Brain (organoid and tissue), 16 donors: ENCODE measurements at places on chromosomes 16 and 17.

DNA sequence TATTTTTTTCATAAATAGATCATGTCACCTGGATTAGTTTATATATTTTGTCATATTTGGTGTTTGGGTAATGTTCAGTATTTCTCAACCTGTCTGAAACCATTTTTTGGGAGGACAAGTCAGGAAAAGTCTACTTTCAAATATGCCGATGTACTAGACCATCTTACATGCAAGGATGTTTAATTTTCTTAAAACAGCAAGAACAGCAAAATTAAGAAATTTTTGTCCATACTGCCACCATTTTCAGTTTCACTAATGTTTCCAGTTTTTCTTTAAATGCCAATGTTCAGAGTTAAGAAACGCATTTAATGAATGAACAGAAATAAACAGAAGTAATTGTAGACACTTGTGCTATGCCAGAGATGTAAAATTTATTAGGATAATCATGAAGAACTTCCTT, 880 bp downstream of the KRTAP3-3 start:
- DNase-seq, result no peak

- DNase-seq, result no peak
These were observed 24.4 kb upstream of the EFCAB13 start for GRCh38 chr17:47299239-47299910.

DNA sequence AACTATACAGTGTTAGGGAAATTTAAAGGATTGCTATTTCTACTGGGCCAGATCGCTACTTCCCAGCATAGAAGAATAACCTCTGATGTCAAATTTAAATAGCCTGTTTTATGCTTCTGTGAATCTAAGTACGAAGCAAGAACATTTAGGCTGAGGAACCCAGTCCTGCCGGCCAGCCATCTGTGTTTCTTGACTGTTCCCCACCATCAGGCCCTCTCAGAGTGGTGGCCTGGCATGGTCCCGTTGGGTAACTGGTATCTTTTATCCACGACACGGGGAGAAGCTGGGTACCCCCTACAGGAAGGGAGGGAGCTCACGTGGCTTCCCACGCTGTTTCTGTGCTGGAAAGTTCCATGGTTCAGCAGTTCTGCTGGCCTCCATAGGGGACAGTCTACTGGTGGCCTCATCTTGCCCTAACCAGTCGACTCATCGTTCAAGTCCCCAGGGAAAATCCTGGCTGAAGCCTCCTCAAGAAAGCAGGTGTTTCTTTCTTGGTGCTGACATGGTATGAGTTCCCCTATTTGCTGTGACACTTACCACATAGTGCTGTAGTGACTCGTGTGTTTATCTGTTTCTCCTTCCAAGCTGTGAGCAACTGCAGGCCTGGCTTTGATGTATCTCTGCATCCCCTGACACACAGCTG, 201.7 kb upstream of the NLRP1 start:
- DNase-seq, result no peak

- no peak for DNase-seq
These were observed 74.1 kb downstream of the ABCC12 start for GRCh38 chr16:48081656-48082055.
